ENCODE measurements at places on chromosomes 7 and 10. TPM values are rescaled to one million over a fixed set of nuclear protein-coding genes. Genes with fewer than 3 reads are reported as not detected.

- DNase-seq = no peak
Measured at GRCh38 chr7:31067491-31067890, 15.4 kb downstream of the ADCYAP1R1 start.

DNA sequence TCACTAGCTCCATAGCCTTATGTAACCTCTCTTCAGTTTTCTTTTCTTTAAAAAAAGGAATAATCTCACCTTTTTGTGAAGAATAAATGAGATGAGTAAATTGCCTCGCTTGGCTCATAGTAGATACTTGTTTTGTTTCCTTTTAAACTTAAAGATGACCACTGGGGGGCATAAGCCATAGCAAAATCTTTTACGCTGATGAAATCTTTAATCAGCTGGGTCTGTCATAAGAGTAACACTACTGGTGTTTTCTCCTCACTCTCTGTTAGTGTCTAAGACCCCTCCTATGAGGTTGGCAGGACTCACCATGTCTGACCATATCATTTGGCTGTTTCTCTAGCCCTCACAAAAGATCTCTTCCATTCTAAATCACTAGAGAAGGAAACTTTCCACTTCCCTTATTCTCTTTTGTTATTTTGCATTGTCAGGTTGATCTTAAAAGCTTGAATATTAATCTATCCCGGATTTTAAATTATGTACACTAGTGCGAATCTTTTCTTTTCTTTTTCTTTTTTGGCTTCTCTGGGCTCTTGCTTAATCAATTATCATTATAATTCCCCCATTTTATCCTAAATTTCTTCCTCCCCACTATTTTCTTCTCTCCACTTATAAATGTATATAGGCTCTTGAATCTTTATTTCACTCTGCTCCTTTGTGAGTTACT, 12.5 kb downstream of the STAG3 start:
- DNase-seq = no peak

DNA sequence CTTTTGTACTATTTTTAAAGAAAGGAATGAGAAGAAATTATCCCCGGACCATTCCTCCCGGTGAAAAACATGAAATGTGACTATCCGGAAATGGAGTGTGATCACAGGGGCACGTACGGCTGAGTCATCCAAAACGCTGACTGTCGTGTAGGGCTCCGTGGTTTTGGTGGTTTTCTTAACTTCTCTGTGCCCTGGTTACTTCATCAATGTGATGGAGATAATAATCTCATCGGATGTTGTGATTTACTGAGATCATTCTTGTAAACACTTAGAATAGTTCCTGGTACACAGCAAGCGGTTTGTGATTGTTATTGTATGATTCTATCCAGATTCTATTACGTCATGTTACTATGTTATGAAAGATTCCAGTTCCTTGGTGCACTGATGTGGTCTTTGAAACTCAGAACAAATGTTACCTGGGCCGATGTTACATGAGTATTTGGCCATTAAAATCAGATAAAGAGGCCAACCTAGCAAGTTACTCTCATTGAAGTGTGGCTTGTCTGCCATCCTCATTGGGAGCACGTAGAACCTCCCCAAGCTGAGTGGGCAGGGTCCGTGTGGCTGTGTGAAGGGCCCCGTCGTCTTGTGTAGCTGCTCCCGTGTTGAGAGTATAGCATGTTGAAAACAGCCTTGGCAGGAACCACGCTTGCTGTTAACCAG, 99.5 kb downstream of the CAMK1D start:
- no peak for DNase-seq

SEMA3D gene
- total RNA-seq = 8.3 TPM

FAM3C gene
- 43.5 TPM for total RNA-seq
